ENCODE measurements at places on chromosomes 2 and 18. TPM values are rescaled to one million over a fixed set of nuclear protein-coding genes. Genes with fewer than 3 reads are reported as not detected.

Gene GKN1
- 0.28 TPM for polyA plus RNA-seq

Gene HTR2B
- 0.41 TPM for polyA plus RNA-seq

Gene TUBA3E
- not detected for polyA plus RNA-seq

Gene RAB17
- 0.24 TPM for polyA plus RNA-seq

DNA sequence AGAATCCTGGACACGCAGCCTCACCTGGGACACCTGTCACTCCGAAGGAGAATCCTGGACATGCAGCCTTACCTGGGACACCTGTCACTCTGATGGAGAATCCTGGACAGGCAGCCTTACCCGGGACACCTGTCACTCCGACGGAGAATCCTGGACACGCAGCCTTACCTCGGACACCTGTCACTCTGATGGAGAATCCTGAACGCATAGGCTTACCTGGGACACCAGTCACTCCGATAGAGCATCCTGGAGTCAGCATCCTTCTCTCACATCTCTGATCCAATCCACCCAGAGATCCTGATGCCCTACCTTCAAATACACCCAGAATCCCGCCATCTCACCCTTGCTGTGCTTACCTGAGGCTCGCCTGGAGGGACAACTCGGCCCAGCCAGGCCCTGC lies 154.9 kb downstream of the NDUFA10 start:
- no peak overlapping the region for H3K4me3 ChIP-seq
- no peaks in the 10 kb centered on the region for H3K27me3 ChIP-seq
- no peak for DNase-seq
- no peak overlapping the region for H3K27ac ChIP-seq
- no peaks in the 10 kb centered on the region for H3K4me1 ChIP-seq

Gene XDH
- 0.02 TPM for polyA plus RNA-seq

Gene LYG1
- polyA plus RNA-seq = 4.3 TPM

- DNase-seq = no peak
- no peak overlapping the region for H3K27ac ChIP-seq
- no peaks in the 10 kb centered on the region for H3K4me1 ChIP-seq
- no peak overlapping the region for H3K4me3 ChIP-seq
- H3K36me3 ChIP-seq = no peaks in the 10 kb centered on the region
Measured at GRCh38 chr2:56464613-56465012, 280.8 kb downstream of the CCDC85A start.

DNA sequence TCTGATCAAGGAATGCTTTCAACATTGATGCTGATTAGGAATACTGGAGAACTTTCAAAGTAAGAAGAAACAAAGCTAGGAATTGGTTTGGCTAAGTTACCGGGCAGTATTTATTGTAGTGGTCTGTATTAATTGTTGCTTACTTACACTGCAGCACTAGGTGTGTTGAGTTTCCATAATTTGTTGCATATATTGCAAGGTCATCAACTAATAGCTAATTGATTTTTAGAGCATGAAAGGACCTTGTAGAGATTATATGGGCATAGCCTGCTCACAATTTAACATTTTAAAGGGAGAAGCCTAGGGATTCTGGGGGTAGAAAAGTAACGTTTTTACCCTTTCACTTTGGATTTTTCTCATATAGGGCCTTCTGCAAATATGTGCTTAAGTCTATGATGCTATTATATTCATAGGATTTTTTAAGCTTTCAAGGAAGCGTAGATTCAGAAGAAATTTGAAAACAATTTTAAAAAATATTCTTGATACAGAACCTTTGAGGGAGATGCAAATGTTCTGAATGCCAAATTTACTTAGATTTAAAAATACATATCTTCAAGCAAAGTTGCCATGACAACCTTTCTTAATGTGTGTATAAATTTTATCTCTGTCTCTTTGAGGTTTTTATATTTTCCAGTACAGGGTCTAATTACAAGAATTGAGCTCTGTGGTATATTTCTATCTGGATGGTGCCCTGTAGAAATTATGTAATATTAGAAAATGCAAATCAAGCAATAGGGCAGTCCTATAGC lies 17.3 kb upstream of the ABI2 start:
- no peak overlapping the region for H3K27ac ChIP-seq
- H3K4me3 ChIP-seq = no peak overlapping the region
- no peak for DNase-seq

DNA sequence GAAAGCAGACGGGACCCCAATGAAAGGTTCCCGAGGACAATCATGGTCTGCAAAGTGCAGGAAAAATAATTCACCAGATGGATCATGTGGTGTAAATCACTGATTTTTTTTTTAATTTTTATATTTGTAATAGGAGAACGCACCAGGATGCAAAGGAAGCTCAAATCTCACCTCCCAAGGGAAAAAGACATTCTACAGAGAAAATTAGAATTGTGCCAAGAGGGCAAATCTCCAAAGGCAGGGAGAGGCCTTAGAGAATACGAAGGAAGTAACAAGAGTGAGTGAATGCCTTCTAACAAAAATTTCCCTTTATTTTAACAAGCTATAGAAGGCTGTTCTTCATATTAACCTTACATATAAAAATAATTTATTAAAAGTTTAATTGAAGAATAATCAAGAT lies 90.9 kb downstream of the ANKRD44 start:
- H3K27me3 ChIP-seq = no peaks in the 10 kb centered on the region
- no peak for DNase-seq
- peaks cover 71% of the 10 kb centered on the region for H3K4me1 ChIP-seq
- no peak overlapping the region for H3K27ac ChIP-seq
- H3K36me3 ChIP-seq = peaks cover 5% of the 10 kb centered on the region
- no peak overlapping the region for H3K4me3 ChIP-seq

Gene EMILIN1
- polyA plus RNA-seq = 71.4 TPM

GRCh38 chr18:38796762-38797161 lies 1231.2 kb upstream of the CELF4 start:
- H3K4me3 ChIP-seq = no peak overlapping the region
- H3K27me3 ChIP-seq = no peaks in the 10 kb centered on the region
- no peaks in the 10 kb centered on the region for H3K36me3 ChIP-seq
- no peak for DNase-seq
- no peak overlapping the region for H3K27ac ChIP-seq

- H3K4me3 ChIP-seq = no peak overlapping the region
- H3K27me3 ChIP-seq = no peaks in the 10 kb centered on the region
- DNase-seq = no peak
- no peaks in the 10 kb centered on the region for H3K36me3 ChIP-seq
- H3K4me1 ChIP-seq = peaks cover 18% of the 10 kb centered on the region
Measured at GRCh38 chr2:69584127-69584889, 59.2 kb downstream of the AAK1 start.

Gene C2orf80
- polyA plus RNA-seq = not detected

- H3K4me1 ChIP-seq = no peaks in the 10 kb centered on the region
- peak; percentile 85 for DNase-seq
- no peak overlapping the region for H3K4me3 ChIP-seq
- H3K36me3 ChIP-seq = peaks cover 4% of the 10 kb centered on the region
Measured at GRCh38 chr2:239934571-239935171, 90.5 kb downstream of the NDUFA10 start.

Gene SCN1A
- polyA plus RNA-seq = under 0.01 TPM

DNA sequence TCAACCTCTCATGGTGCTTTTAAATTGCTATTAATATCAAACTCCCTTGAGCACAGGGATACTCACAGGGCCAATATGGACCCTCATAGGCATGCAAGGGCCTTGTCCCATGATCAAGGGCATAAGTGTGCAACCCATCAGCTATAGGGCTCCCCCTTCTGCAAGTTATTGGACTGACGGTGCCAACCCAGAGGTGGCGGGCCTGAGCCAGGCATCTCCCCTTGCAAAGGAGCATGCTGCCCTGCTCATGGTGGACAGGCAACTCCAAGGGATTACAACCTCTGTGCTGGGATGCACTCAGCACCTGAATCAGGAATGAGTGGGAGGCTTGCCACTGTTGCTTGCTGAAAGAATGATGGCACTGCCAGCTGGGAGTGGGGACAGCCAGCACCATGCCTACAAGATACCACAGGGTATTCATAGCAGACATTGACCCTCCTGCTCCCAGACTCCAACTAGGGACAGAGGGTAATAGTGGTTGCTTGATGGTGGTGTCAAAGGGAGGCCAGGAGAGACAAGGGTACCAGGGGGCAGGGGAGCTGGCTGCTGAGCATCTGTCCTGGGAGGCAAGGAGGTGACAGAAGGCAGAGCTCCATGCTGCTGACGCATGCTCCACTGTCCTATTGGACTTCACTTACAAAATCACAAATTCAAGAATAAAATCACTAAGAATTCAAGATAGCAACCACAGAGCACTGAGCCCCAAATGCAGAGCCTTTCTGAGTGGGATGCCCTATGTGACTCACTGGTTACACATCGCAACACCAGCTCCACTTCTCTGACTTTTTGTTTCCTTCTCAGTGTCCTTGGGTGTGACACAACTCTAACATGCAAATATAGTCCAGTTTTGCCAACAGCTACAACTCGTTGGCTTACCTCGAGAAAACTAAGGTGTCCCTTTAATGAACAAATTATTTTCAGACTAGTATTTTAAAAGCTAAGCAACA lies 157.1 kb upstream of the CCDC150 start:
- no peak overlapping the region for H3K4me3 ChIP-seq
- no peaks in the 10 kb centered on the region for H3K4me1 ChIP-seq
- no peak for DNase-seq
- no peak overlapping the region for H3K27ac ChIP-seq
- no peaks in the 10 kb centered on the region for H3K36me3 ChIP-seq

DNA sequence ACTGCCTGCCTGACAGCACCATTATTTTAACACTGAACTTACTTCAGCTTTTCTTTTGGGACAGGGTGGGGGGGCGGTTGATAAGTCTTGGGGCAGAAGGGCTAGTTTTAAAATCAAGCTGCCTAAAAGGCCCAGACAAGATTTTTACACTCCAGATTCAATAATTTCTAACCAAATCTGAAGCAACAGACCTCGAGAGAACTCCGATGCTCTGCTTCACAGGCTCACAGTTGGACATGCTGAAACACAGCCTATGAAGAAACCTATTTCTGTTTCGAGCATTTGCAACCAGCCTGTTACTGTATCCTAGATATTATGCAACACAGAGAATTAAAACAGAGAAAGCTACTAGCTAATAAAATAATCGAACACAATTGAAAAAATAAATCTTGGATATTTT lies 1.3 kb upstream of the MYT1L start:
- no peak overlapping the region for H3K27ac ChIP-seq
- no peak for DNase-seq
- H3K27me3 ChIP-seq = no peaks in the 10 kb centered on the region
- no peaks in the 10 kb centered on the region for H3K4me1 ChIP-seq

GRCh38 chr2:16179701-16180416 lies 239.5 kb downstream of the MYCN start:
- H3K36me3 ChIP-seq = no peaks in the 10 kb centered on the region
- no peak overlapping the region for H3K4me3 ChIP-seq
- H3K27me3 ChIP-seq = no peaks in the 10 kb centered on the region
- DNase-seq = no peak
- H3K4me1 ChIP-seq = no peaks in the 10 kb centered on the region
- H3K27ac ChIP-seq = no peak overlapping the region

DNA sequence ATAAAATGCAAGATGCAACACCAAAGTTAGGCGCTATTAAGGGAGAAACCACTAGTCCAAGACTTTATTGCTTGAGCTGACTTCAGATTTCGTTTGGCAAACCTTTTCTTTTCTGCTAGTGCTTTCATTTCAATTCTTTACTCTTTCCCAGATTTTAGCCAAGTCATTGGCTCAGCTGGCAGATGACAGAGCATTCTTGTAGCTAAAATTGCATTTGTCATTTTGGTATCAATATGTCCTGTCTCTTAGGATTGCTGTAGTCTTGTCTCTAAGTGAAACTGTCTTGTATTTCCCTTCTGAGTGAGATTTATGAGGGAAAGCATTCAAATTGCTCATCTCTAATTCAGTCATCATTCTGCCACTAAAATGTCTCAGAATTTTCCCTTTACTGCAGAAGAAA lies 335.1 kb downstream of the METTL4 start:
- DNase-seq = no peak
- no peaks in the 10 kb centered on the region for H3K36me3 ChIP-seq
- no peaks in the 10 kb centered on the region for H3K4me1 ChIP-seq
- H3K27ac ChIP-seq = no peak overlapping the region

GRCh38 chr18:59202258-59202820 lies 17.6 kb upstream of the GRP start:
- H3K36me3 ChIP-seq = no peaks in the 10 kb centered on the region
- H3K27ac ChIP-seq = no peak overlapping the region
- H3K27me3 ChIP-seq = no peaks in the 10 kb centered on the region
- H3K4me1 ChIP-seq = no peaks in the 10 kb centered on the region
- H3K4me3 ChIP-seq = no peak overlapping the region

DNA sequence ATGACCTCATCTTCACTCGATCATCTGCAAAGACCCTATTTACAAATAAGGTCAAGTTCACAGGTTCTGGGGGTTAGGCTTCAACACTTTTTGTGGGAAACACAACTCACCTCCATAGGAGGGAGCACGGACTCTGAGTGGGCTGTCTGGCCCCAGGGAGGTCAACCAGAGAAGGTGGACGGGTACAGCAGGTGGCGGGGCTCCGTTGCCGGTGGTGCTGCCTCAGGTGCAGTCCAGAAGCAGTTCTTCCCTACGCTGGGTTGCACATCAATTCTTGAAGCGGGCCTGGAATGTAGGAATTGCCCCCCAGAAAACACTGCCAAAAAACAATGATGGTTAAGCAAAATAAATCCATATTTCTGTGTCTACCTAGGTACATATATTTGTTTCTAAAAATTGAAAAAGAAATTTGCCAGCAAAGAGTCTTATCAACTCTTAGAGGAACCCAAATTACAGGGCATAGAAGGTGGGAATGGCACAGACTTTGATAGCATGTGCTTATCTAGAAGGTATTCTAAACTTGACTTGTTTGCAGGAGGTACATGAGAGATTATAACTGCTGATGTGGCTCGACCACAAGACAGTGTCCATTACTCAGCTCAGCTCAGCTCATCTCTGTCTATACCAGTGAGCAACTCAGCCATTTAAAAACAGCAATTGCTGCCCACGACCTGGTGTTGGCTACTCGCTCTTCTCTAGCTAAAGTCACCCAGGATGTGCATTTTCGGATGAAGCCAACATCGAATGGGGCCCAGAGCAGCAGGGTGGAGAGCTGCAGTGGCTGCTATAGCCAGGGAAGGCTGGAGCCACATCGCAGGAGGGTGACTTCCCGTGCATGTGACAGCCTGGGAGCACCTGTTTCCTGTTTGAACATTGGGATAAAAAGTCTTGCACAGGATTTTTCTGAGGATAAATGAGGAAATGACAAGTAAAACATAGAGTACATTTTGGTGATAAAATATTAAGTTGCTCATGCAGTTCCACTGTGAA lies 128.7 kb downstream of the RNF144A start:
- H3K27ac ChIP-seq = no peak overlapping the region
- H3K36me3 ChIP-seq = peaks cover 65% of the 10 kb centered on the region
- H3K4me3 ChIP-seq = no peak overlapping the region
- DNase-seq = no peak
